SK-N-MC (cell line): ENCODE measurements at places on chromosomes 3 and 15.

DNA sequence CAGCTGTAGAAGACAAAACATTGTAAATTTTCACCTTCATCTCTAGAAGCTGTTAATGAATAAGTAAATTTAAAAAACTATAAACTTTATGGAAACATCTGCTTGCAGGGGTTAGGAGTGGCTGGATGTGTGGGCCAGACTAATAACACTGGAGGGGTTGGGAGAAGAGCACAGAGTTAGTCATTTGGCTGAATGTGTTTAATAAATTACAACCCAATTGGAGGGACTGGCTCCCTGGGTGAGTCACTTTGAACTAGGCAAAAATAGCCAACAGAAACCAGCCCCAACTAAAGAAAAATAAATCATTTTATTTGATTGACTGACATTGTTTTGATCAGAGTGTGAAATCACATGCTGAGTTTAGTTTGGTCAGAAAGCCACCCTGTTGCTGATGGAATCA is 21.8 kb downstream of the DGKG start:
- no peak for DNase-seq

DNA sequence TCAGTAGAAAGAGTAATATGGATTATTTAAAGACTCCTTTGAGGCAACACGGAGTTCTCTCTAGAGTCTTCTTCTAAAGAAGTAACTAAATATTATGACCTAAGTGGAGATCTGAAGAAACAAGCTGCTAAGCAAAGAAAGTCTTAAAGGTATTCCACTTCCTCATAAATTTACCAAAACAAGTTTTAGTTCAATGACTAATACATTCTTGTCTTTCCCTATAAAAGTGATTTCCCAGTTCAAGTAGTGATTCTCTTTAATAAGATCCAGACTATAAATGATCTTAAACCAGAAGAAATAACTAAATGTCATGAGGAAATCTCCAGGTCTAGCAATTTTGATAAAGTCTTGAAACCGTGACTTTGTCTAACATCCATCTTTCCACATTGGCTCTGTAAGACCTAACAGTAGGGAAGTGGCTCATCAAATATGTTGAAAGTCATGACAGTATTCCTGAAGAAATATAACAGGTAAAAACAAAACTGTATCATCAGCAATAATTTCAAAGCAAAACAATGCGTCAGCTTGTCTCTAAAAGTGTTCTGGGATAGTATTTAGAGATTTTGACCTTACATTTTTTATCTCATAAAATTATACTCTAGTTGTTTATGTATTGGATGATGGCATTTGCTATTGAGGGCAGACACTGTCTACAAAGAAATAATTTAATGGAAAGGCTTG is 51.8 kb upstream of the NEDD4 start:
- DNase-seq = no peak

DNA sequence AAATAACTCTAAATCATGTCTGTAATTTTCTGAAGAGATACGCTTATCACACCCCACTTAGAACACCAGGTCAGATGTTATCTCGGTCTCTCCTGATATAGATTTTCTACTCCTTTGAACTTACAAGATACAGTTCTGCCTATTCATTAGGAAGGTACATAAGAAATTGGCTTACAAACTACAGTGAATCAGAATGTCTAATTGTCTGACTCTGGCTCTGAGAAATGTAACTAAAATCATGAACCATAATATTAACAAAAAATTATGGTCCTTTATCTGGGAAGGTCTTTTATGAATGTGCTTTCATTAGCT is 235.2 kb downstream of the SUCLG2 start:
- DNase-seq = no peak

DNA sequence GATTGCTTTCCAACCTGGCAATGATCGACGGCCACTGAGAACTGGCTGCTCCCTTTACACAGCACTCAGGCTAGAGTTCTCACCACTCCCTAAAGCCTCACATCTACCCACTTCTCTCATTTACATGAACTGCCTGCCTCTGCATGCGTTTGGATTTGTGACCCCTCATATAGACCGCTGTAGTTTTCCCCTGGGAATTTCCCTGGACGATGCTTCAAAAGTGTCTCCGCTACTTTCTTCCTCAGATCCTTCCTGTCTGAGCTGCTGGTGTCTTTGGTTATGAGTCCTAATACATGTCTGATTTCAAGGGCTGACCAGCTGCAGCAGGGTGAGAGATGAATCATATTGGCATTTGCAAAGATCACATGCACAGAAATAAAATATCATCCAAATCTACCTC is 116.7 kb upstream of the ETV5 start:
- no peak for DNase-seq

- no peak for DNase-seq
These were observed 7.4 kb downstream of the SLC38A3 start for GRCh38 chr3:50212502-50212901.

DNA sequence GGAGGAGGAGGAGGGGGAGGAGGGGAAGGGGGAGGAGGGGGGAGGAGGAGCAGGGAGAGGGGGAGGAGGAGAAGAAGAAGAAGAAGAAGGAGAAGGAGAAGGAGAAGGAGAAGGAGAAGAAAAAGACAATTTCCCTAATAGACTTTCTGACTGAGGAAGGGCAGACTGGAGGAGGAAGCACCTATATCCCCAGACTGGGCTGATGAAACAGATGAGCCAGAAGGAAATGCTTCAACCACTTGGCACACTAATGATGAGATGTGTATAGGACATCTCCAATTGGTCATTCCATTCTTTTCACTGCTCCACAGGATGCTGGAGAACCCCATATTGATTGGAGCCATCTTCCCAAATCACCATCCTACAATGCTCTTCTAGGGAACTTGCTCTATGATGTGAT is 69.9 kb downstream of the LYZL4 start:
- no peak for DNase-seq

DNA sequence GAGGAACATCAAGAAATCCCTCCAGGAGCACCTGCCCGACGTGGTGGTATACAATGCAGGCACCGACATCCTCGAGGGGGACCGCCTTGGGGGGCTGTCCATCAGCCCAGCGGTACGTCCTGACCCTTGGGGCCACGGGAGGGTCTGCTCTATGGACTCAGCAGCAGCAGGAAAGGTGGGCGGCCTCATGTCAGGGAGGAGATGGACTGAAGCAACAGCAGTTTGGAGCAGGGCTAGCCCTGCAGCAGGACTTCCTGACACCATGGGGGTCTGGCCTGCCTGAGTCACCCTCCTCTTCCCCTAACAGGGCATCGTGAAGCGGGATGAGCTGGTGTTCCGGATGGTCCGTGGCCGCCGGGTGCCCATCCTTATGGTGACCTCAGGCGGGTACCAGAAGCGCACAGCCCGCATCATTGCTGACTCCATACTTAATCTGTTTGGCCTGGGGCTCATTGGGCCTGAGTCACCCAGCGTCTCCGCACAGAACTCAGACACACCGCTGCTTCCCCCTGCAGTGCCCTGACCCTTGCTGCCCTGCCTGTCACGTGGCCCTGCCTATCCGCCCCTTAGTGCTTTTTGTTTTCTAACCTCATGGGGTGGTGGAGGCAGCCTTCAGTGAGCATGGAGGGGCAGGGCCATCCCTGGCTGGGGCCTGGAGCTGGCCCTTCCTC is 24.2 kb downstream of the HDAC11 start:
- no peak for DNase-seq

GRCh38 chr15:37979671-37980409 is 45.4 kb downstream of the TMCO5A start:
- DNase-seq = no peak

DNA sequence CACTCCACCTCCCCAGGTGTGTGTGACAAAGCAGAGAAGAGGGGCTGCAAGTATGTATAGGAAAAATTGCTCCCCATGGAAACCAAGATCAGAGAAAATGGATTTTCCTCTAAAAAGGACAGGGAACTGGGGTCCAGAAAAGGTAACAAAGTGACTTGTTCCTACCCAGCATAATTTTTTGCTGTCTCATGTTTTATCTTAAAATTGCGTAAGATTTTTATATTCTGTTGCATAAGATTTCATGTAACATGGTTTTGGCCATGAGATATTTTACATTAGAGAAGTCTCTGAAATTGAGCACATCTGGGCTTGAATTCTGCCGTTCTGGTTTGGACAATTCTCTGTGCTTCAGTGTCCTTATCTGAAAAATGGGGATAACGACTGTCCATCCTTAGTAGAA is 335.7 kb upstream of the RORA start:
- DNase-seq = no peak

GRCh38 chr3:54486317-54486716 is 364.0 kb downstream of the CACNA2D3 start:
- no peak for DNase-seq

- DNase-seq = no peak
These were observed 765.7 kb downstream of the DIPK2A start for GRCh38 chr3:144737281-144737680.

GRCh38 chr3:171825222-171825828 is 15.0 kb upstream of the PLD1 start:
- DNase-seq = no peak

DNA sequence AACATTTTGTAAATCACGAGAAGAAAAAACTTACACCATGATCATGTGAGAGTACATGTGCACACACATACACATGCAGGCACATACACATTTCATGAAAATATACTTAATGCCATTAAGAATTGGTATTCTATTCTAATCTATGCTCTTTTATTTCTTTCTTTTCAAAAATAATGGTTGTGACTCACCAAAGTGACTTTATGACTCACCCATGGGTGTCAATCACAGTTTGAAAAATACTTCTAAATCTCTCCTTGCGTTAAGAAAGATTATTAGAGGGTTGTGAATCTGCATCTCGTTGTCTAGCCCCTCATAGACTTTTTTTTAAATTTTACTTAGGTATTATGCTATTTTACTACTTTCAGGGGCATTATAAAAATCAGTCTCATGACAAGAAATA is 254.2 kb downstream of the TUSC7 start:
- no peak for DNase-seq

- DNase-seq = no peak
These were observed 289.2 kb upstream of the THBS1 start for GRCh38 chr15:39291690-39292089.

- DNase-seq = no peak
These were observed 67.2 kb downstream of the LPP start for GRCh38 chr3:188220988-188221818.

GRCh38 chr3:118974356-118975097 is 60.1 kb downstream of the IGSF11 start:
- no peak for DNase-seq

DNA sequence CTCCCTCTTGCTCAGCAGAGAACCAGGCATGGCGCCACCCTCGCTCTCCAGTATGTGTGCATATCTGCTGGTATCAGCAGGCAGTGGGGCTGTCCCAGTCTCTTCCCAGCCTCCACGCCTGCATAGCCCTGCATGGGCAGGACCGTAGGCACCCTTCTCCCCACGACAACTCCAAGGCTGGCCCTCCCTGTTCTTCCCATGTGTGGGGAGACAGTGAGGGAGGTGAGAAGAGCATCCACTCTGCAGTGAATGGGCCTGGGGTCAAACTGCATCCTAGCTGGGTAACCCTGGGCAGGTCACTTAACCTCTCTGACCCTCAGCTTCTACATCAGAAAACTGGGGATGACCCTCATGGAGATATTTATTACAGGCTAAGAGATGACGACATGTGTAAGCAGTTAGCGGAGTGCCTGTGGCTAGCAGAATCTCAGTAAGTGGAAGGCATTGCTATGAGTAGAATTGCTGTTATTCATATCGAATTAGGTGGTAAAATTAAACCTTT is 13.3 kb upstream of the SSUH2 start:
- no peak for DNase-seq

GRCh38 chr3:151210676-151211381 is 7.8 kb upstream of the GPR171 start:
- no peak for DNase-seq

- no peak for DNase-seq
These were observed 346.8 kb upstream of the ZNF717 start for GRCh38 chr3:76132154-76132470.

DNA sequence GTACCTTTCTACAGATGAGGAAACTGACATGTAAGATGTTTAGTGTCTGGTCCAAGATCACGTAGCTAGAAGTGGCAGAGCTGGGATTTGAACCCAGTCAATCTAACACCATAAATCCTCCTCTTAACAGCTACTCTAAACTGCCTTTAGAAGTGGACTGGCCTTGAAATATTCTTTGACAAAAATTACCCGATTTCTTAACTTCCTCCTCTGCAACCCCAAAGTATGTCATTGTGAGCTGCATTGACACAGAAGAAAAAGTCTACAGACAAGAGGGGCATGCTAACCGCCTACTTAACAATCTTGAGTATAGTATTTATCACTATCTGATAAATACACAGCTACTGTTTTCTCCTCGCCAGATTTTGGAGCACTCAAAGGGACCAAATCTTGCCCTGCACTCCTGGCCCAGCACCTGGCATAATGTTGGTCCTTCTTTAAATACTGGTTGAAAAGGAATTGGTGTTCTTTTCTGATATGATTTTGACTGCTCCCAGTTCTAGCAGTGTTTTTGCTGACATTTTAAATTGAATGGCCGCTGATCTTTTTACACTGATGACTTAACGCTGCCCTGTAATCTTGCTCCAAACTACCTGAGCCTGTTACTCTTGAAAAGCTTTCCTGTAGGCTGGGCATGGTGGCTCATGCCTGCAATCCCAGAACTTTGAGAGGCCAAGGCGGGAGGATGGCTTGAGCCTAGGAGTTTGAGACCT is 36.9 kb downstream of the ITPR1 start:
- no peak for DNase-seq

DNA sequence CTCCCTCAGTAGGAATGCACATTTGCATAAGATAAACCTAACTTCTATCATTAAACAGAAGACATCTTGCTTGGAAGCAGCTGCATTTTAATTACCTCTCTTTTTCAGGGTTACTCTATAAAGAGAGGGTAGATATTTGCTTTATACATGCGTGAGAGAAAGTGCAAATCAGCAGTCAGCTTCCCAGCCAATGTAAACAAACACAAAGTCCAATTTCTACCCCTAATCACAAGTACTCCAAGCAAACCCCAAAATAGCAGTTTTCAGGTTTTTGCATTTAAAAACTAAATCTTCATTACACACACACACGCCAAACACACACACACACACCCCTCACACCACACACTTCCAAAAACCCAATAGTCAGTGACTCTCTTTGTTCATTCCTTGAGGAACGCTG is 303.9 kb upstream of the ALCAM start:
- DNase-seq = no peak

GRCh38 chr15:88389120-88389519 is 78.1 kb downstream of the MRPL46 start:
- no peak for DNase-seq

DNA sequence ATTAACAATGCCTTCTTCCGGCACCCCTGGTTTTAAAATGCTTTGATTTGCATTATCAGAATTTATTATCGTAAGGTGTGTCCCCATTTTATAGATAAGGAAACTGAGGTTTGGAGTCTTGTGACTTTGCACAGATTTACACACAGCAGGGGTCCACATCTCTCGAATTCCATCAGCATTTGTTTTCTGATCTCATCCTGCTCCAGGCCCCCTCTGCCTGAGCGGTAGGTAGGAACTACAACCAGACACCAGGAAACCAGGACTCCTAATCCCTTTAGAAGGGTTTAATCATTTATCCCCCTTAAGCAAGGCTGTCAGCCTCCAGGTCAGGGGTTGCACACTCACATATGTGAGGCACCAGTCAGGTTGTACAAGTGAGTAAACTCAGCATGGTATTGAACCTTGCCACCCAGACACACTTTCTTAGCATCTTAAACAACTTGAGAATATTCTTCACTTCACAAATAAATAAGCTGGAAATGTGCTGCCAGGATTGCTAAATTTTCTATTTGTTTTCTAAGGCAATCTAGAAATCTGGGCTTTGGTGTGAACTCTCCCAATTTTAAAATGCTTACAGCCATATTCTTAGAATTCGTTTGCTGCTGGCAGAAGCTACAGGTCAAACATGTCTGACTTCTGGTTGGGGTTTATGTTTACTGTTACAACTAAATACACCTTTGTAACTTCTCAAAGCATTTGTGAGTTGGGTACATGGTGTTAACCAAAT is 31.7 kb upstream of the CMTM7 start:
- DNase-seq = no peak

- no peak for DNase-seq
These were observed 4.9 kb upstream of the IL17RD start for GRCh38 chr3:57169872-57170623.
